ENCODE measurements at places on chromosomes 16 and 17. TPM values are rescaled to one million over a fixed set of nuclear protein-coding genes. Genes with fewer than 3 reads are reported as not detected.

GRCh38 chr17:80619535-80620235 lies 75.0 kb downstream of the RPTOR start:
- no peak for DNase-seq

TBC1D3K gene
- total RNA-seq = not detected

TBC1D3B gene
- 0.86 TPM for total RNA-seq

CLEC10A gene
- 0.14 TPM for total RNA-seq
